Stimulated activated CD4-positive, alpha-beta T cell treated with anti-CD3 and anti-CD28 coated beads, Interleukin-1b, Interleukin-23, amount 100 ng/mL, for 24 hours (primary cell): ENCODE measurements at places on chromosomes 6 and 20.

- no peak for DNase-seq
These were observed 24.6 kb downstream of the DNAAF9 start for GRCh38 chr20:3382836-3383235.

GRCh38 chr6:147782302-147782701 lies 273.8 kb downstream of the SAMD5 start:
- no peak for DNase-seq

GRCh38 chr6:122621638-122622037 lies 11.4 kb downstream of the PKIB start:
- DNase-seq = no peak

DNA sequence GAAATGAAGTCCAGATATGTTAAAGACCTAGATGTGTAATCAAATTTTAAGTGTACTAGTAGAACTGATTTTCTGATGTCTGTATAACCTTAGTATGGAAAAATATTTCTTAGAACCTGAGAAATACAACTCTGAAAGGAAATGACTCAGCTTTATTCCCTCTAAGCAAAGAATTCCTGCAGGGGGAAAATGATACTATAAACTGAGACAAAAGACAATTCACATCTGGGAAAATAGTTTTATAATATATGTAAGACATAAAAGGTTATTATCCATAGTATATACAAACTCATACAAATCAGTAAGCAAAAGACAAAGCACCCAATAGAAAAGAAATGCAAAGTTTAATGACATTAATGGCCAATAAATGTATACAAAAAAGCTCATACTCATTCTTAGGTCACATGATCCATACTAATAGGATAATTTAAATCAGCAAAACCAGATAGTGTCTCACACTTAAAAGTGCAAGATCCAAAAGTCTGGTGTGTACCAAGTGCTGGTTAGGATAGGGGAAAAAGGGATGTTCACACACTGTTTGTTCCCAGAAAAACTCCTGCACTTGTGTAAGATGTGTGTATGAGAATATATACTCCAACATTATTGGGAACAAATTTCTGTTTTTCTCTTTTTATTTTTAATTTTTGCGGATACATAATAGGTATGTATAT lies 22.6 kb downstream of the RNF217 start:
- DNase-seq = no peak

- no peak for DNase-seq
These were observed 57.1 kb upstream of the MAP7 start for GRCh38 chr6:136607204-136607931.

DNA sequence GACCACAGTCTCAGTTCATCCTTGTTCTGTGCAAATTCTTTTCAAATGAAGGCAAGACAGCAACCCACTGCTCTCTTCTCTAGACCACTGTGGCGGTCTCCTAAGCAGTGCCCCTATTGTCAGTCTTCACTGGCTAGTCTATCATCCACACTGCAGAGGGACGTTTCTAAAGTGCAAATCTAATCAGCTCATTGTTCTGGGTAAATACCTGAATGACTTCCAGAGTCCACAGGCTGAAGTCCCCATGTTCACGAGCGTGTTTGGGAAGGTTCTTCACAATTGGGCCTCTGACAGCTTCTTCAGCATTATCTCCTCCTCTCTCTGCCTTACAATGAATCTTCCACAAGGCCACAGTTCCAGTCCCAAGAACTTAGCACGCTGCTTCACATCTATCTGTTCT lies 73.2 kb downstream of the LAMA4 start:
- no peak for DNase-seq
